ENCODE measurements at places on chromosomes 2 and 18.

- H3K36me3 ChIP-seq, result no peaks in the 10 kb centered on the region
- peaks cover 7% of the 10 kb centered on the region for H3K4me1 ChIP-seq
- no peak overlapping the region for H3K27ac ChIP-seq
- no peak for DNase-seq
- no peak overlapping the region for H3K4me3 ChIP-seq
Observed at GRCh38 chr2:136004965-136005364, 19.5 kb upstream of the DARS1 start.

- no peaks in the 10 kb centered on the region for H3K36me3 ChIP-seq
- H3K27ac ChIP-seq, result no peak overlapping the region
- H3K4me3 ChIP-seq, result no peak overlapping the region
Observed at GRCh38 chr18:69469444-69469919, 68.8 kb downstream of the DOK6 start.

GRCh38 chr18:22347606-22348511 lies 69.9 kb downstream of the CTAGE1 start:
- no peaks in the 10 kb centered on the region for H3K4me1 ChIP-seq
- H3K36me3 ChIP-seq, result no peaks in the 10 kb centered on the region
- H3K27me3 ChIP-seq, result peaks cover 10% of the 10 kb centered on the region
- H3K27ac ChIP-seq, result no peak overlapping the region

- H3K27me3 ChIP-seq, result no peaks in the 10 kb centered on the region
- DNase-seq, result no peak
- H3K36me3 ChIP-seq, result no peaks in the 10 kb centered on the region
- no peak overlapping the region for H3K27ac ChIP-seq
Observed at GRCh38 chr2:126874961-126875360, 23.7 kb upstream of the TEX51 start.

DNA sequence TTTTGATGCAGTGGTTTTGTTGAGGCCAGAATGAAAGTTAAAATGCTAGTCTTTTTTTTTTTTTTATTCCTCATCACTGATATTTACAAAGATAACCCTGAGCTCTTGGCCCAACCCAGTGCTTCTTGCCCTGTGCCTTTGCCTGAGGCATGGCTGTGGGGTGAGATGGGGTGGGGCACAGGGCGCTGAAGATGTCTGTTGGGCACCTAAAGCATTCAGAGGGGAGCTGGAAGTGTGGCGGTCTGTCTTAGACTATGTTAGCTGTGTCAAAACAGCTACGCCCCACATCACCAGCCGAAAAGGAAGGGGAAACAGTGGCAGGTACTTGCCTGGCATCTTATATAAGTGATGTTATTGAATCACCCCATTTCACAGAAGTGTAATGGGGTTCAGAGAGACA lies 20.7 kb downstream of the TOGARAM2 start:
- H3K27me3 ChIP-seq, result no peaks in the 10 kb centered on the region
- no peak overlapping the region for H3K4me3 ChIP-seq
- H3K4me1 ChIP-seq, result peaks cover 4% of the 10 kb centered on the region
- DNase-seq, result no peak
- no peaks in the 10 kb centered on the region for H3K36me3 ChIP-seq

DNA sequence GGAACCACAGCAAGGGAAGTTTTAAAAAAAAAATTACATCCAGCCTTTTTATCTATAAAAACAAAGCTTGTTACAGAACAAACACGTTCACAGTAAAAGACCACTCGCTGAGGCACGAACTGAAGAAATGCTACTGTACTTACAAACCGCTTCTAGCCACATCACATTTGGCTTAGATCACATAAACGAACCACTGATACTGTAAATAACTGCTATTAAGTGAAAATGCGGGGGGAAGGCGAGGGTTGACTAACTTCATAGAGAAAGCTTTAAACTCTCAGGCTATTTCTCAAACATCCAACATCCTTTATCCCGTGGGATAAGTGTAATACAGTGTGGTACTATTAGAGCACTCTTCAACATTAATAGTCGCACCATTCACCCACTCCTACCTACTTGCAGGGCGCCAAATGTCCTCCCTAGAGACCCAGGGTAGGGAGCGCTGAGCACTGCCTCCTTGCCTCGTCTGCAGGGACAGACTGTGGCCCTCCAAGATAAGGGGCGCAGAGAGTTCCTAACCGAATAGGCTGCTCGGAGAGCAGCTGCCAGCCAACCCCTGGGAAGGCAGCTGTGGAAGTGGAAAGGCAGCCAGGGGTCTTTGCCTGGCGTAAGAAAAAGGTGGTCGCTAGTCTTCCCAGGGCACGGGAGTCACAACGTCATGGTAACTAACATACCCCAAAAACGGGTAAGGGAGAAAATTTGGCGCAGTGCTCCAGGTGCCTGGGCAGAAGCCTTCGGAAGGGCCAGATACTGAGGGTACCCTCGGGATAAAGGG lies 854 bp downstream of the GPR155 start:
- no peaks in the 10 kb centered on the region for H3K36me3 ChIP-seq
- H3K27ac ChIP-seq, result peak overlapping the region; percentile 68
- peak overlapping the region; percentile 43 for H3K4me3 ChIP-seq
- H3K4me1 ChIP-seq, result peaks cover 54% of the 10 kb centered on the region
- peak; percentile 43 for DNase-seq

GRCh38 chr2:152627351-152627957 lies 89.8 kb downstream of the PRPF40A start:
- no peak overlapping the region for H3K27ac ChIP-seq
- H3K4me1 ChIP-seq, result no peaks in the 10 kb centered on the region
- H3K36me3 ChIP-seq, result no peaks in the 10 kb centered on the region
- DNase-seq, result no peak
- H3K27me3 ChIP-seq, result peaks cover 4% of the 10 kb centered on the region
- H3K4me3 ChIP-seq, result no peak overlapping the region

DNA sequence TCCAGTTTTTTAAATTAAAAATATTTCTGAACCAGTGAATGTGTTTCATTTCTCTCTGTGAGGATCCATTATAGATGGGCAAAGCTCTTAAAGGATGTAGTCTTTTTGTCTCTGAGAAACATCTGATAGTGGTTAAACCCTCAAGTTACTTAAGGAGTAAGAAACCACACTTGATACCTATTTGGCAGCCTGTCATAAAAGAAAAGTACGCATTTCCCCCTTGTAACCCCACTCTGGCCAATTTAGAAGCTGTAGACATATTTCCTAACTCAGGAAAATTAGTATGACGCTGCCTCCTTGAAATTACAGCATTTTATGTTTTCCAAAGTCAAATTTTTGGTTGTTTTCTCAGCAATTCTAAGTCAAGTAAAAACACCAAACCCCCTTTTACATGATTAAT lies 2.0 kb downstream of the STAT4 start:
- H3K36me3 ChIP-seq, result peaks cover 18% of the 10 kb centered on the region
- peaks cover 49% of the 10 kb centered on the region for H3K4me1 ChIP-seq

- H3K27me3 ChIP-seq, result no peaks in the 10 kb centered on the region
- no peaks in the 10 kb centered on the region for H3K4me1 ChIP-seq
- no peak overlapping the region for H3K27ac ChIP-seq
- no peak for DNase-seq
- H3K36me3 ChIP-seq, result no peaks in the 10 kb centered on the region
- H3K4me3 ChIP-seq, result no peak overlapping the region
Observed at GRCh38 chr2:33250417-33251029, 225.9 kb upstream of the RASGRP3 start.

DNA sequence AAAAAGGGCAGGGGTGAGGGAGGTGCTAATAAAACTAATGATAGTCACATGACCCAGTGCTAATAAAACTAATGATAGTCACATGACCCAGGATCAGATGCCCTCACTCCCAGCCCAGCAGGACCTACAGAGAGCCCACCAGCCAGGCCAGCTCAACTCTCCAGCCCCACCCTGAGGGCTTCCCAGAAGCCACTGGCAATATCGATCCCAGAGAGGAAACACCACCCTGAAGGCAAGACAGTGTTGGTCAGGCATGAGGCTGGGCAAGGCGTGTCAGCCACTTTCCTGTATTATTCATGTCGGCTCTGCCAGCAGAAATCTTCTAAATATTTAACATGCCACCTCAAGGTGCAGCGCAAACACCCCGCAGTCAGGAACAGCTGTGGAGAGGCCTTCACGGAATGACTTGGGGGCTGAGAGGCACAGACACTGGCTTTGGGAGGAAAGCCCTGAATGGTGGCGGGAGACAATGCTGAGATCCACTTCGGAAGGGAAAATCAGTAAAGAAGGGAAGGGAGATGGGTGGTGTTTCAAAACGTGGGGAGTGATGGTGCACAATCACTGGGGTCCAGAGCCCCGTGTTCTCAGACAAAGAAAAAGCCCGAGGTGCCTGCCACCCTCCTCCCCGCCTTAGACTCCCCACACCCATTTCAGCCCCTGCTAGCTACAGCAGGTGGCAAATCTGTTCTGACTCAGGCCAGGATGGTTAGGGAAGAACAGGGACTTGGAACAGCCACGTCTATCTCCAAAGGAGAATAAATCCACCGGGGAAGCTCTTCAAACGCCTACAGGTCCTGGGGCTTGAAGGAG lies 1.4 kb downstream of the REEP1 start:
- H3K27me3 ChIP-seq, result peaks cover 12% of the 10 kb centered on the region
- no peaks in the 10 kb centered on the region for H3K4me1 ChIP-seq
- H3K4me3 ChIP-seq, result no peak overlapping the region
- no peaks in the 10 kb centered on the region for H3K36me3 ChIP-seq
- no peak overlapping the region for H3K27ac ChIP-seq
- no peak for DNase-seq

DNA sequence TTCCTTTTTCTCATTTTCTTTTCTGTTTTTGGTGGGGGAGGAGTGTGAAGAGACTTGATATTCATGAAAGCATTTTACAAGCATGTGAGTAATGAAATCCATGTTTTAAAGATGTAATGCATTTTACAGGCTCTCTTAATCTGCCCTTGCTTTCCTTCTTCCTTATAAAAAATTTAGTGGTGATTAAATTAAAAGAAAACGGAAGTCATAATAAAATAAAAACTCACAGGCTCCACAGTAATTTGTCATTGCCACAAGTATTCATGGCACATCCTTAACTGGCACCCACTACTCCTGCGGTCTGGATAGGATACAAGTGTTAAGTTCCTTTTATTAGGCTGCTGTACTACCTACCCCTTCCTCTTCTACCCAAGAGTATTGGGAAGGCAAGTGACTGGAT lies 241.2 kb downstream of the SLC4A3 start:
- no peak overlapping the region for H3K27ac ChIP-seq
- DNase-seq, result no peak
- H3K27me3 ChIP-seq, result no peaks in the 10 kb centered on the region
- no peaks in the 10 kb centered on the region for H3K4me1 ChIP-seq

- H3K4me3 ChIP-seq, result no peak overlapping the region
- no peaks in the 10 kb centered on the region for H3K36me3 ChIP-seq
- H3K27me3 ChIP-seq, result no peaks in the 10 kb centered on the region
Observed at GRCh38 chr2:186718122-186718521, 24.3 kb downstream of the FAM171B start.

DNA sequence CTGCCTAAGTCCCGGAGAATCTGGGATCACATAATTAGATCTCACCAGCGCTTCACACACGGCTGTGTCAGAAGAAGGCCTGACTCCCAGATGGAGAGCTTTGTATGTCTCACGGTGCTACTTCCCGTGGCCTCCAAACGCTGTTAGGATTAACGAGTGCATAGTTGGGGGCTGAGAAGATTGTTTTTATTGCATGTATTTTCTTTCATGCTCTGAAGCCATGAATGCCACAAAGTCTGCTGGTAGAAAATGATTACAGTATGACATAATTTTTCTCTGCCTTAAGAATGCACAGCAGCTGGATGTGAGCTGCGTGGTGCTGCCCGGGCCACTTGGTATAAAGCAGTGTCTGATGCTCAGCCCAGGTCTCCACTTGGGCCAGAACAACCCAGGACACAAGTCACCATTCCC lies 166.5 kb downstream of the SEPTIN10 start:
- H3K36me3 ChIP-seq, result no peaks in the 10 kb centered on the region
- H3K4me3 ChIP-seq, result no peak overlapping the region
- no peaks in the 10 kb centered on the region for H3K4me1 ChIP-seq
- H3K27ac ChIP-seq, result no peak overlapping the region

DNA sequence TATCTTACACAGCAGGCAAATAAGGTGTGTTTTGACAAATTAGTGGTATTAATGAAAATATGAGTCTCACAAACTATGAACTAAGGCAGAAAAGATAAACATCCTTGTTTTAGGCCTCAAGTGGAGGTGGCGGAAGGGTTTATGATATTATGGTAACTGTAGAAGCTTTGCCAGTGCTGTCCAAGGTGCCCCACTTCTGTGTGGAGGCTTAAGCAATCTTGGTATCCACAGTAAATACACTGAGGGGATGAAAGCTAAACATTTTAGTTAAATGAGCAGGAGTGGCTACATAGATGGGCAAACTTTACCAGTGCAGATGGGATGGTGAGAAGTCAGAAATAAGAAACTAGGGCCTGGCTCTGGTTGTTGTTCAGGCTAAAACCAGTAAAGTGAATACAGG lies 84.7 kb downstream of the BARD1 start:
- H3K4me3 ChIP-seq, result no peak overlapping the region
- H3K27me3 ChIP-seq, result no peaks in the 10 kb centered on the region
- no peaks in the 10 kb centered on the region for H3K4me1 ChIP-seq
- H3K36me3 ChIP-seq, result peaks cover 64% of the 10 kb centered on the region
- no peak for DNase-seq
- H3K27ac ChIP-seq, result no peak overlapping the region

DNA sequence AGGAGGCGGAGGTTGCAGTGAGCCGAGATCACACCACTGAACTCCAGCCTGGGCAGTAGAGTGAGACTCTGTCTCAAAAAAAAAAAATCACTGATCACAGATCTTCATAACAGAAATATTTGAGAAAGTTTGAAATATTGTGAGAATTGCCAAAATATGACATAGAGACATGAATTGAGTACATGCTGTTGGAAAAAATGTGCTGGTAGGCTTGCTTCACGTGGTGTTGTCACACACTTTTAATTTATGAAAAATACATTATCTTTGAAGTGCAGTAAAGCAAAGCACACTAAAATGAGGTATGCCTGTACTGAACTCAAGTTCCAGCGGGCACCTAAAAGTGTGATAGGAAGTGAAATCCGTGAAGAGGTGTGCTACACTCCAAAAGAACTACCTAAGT lies 152.6 kb downstream of the TMEFF2 start:
- DNase-seq, result no peak
- no peak overlapping the region for H3K4me3 ChIP-seq
- peaks cover 3% of the 10 kb centered on the region for H3K27me3 ChIP-seq
- no peak overlapping the region for H3K27ac ChIP-seq

DNA sequence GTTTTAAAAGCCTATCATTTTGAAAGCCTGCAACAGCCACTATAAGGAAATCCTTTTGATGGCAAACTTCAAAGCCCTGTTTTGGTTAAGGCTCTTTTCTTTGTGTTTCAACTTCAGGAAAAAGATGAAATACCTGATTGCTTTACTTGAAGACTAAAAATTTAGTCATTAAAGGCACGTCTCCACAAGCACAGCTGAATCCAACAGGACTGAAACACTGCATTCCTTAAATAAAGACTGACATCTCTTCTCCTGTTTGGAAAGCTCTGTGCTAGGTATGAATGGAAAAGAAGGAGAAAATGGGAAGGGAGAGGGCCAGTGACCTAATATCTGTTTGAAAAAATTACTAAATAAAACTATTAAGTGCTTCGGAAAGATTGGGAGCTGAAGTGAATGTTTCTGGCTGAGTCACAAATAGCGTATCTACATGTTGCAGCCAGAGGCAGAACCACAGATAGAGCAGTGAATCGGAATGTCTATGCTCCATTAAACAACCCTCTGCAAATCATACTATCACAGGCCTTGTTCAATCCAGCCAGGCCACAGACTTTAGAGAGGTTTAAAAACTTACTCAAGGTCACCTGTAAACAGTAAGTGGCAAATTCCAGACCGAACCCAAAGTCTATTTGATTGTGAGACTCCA lies 21.1 kb upstream of the RALBP1 start:
- DNase-seq, result no peak
- H3K27me3 ChIP-seq, result peaks cover 7% of the 10 kb centered on the region
- no peak overlapping the region for H3K4me3 ChIP-seq
- no peak overlapping the region for H3K27ac ChIP-seq

GRCh38 chr2:111118481-111118980 lies 2.2 kb upstream of the BCL2L11 start:
- peaks cover 16% of the 10 kb centered on the region for H3K36me3 ChIP-seq
- no peak overlapping the region for H3K27ac ChIP-seq
- H3K27me3 ChIP-seq, result no peaks in the 10 kb centered on the region
- no peak for DNase-seq
- peaks cover 29% of the 10 kb centered on the region for H3K4me1 ChIP-seq
- H3K4me3 ChIP-seq, result no peak overlapping the region

Data from DND-41 (cell line).